ENCODE measurements at places on chromosomes 6 and 20. TPM values are rescaled to one million over a fixed set of nuclear protein-coding genes. Genes with fewer than 3 reads are reported as not detected.

The C4A gene
- total RNA-seq = 45.9 TPM

The BACH2 gene
- 20.3 TPM for total RNA-seq

The MYLK2 gene
- total RNA-seq = 1.6 TPM

The CYP24A1 gene
- total RNA-seq = 1.2 TPM

The C6orf141 gene
- total RNA-seq = 1.6 TPM

The C20orf204 gene
- 3.7 TPM for total RNA-seq

The C6orf89 gene
- 38.3 TPM for total RNA-seq

The TMC2 gene
- total RNA-seq = 3.5 TPM

The KIF25 gene
- not detected for total RNA-seq

The RPS21 gene
- 1,117 TPM for total RNA-seq

The MOG gene
- total RNA-seq = 1.4 TPM

The HLA-DRB5 gene
- 3.0 TPM for total RNA-seq

The DPPA5 gene
- total RNA-seq = not detected

The NUP153 gene
- total RNA-seq = 54.2 TPM

The ACOT13 gene
- total RNA-seq = 7.8 TPM

The EDN1 gene
- 4.6 TPM for total RNA-seq

Measured in diencephalon (tissue), 1 donor.